Hematopoietic multipotent progenitor cell treated with erythropoietin and hydrocortisone succinate and interleukin-3 and kit ligand, for 15 days (in vitro differentiated cells): ENCODE measurements at places on chromosomes 11 and 22.

GRCh38 chr11:46386674-46387073, 4.9 kb downstream of the CHRM4 start:
- no peak for DNase-seq

DNA sequence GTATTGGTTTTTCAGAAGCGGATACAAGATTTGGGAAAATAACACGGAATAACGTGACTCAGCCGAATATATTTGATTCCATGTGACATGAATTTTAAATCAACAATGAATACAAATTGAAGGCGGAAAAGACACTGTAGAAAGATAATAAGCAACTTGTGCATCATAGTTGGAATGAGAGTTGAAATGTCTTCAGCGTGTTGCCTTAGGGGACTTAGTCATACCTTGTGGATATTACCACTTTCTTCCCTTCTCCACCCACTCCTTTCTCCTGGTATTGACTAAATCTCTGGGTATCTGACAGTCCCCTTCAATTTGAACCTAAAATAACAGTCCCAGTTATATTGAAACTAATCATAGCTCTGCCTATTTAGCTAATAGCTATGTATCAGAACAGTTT, 2373.1 kb upstream of the RAG2 start:
- no peak for DNase-seq

DNA sequence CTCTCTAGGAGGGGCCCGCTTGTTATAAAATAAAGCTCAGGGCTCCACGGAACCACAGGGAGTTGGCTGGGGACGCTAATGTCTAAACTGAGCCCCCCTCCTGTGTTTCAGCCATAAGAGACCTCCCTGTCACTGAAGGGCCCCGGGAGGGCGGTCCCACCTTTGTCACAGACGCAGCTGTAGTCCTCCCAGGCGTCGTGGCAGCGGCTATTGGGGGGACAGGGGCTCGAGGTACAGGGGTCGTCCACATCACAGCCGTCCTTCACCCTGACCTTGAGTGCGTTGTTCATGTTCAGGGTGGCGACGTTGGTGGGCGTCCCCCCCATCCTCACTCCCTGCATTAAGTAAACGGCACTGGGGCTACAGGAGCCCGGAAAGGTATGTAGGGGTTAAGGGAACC, 62.0 kb downstream of the TRMU start:
- no peak for DNase-seq

DNA sequence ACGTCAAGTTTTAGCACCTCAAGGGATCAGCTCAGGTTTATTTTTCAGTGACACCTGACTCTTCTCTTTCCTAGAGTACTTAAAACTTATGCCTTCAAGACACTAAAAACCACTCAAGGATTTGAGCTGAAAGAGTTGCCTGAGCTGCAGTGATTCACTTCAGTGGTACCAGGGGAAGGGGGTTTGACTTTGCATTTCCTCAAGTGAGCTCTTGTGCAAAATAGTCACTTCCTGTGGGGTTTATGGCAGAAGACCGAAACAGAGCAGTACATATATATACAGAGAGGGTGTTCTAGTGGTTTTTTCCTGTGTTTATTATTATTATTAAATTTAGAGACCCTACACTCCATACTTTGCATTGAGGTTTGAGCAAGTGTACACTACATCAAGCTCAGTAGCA, 60.7 kb downstream of the DBX1 start:
- DNase-seq, result no peak

DNA sequence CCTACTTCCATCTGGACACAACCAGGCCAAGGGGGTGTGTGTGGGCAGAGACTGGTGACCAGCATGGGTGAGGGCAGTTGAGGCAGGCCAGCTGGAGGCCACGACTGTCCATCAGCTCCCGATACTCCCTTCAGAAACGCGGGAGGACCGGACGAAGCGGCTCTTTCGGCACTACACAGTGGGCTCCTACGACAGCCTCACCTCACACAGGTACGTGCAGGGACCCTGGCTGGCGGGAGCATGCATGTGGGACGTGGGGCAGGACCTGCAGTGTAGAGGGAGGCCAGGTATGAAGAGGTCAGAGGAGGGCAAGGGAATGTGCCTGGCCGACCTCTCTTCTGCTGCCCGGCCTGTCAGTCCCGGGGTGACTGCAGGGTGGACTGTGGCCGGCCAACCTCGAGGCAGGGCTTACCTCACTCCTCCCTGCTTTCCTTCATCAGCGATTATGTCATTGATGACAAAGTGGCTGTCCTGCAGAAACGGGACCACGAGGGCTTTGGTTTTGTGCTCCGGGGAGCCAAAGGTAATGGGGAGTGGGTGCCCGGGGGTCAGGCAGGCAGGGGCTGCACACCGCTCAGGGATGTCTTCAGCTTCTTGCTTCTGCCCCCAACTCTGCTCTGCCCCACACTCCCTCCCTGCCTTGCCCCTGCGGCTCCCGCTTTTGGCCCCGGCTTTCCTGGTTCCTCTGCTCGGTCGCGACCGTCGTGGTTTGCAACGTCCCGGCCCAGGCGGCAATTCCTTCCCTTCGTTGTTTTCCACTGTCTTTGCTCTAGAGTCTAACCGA, 31.3 kb downstream of the SHANK3 start:
- no peak for DNase-seq

- DNase-seq, result no peak
Measured at GRCh38 chr11:73191151-73191550, 26.9 kb upstream of the P2RY2 start.

- no peak for DNase-seq
Measured at GRCh38 chr11:58471892-58472291, 29.9 kb upstream of the OR5B12 start.
